ENCODE measurements at places on chromosomes 11 and 22. TPM values are rescaled to one million over a fixed set of nuclear protein-coding genes. Genes with fewer than 3 reads are reported as not detected.

The ARHGAP20 gene
- total RNA-seq: 13.8 TPM

The MIOX gene
- total RNA-seq: 0.15 TPM

The CARD18 gene
- not detected for total RNA-seq

The LRRC74B gene
- not detected for total RNA-seq

The ATP5MG gene
- 34.8 TPM for total RNA-seq

The EIF4ENIF1 gene
- total RNA-seq: 8.6 TPM

The DLAT gene
- total RNA-seq: 26.1 TPM

The OR8G1 gene
- 0.17 TPM for total RNA-seq

The SLC37A2 gene
- 2.0 TPM for total RNA-seq

The ZW10 gene
- total RNA-seq: 30.1 TPM

The OAF gene
- 139 TPM for total RNA-seq

The CNTF gene
- 1.5 TPM for total RNA-seq

The NCAM1 gene
- 0.15 TPM for total RNA-seq

The FDXACB1 gene
- 4.1 TPM for total RNA-seq

The MMP12 gene
- 0.44 TPM for total RNA-seq

The LRRN4CL gene
- total RNA-seq: 89.6 TPM

The PAMR1 gene
- 141 TPM for total RNA-seq

The MTMR3 gene
- total RNA-seq: 38.7 TPM

The KRTAP5-9 gene
- total RNA-seq: not detected

The MS4A12 gene
- total RNA-seq: not detected

The OR51I2 gene
- not detected for total RNA-seq

The TSGA10IP gene
- 0.33 TPM for total RNA-seq
